ENCODE measurements at places on chromosomes 3 and 15. TPM values are rescaled to one million over a fixed set of nuclear protein-coding genes. Genes with fewer than 3 reads are reported as not detected.

DNA sequence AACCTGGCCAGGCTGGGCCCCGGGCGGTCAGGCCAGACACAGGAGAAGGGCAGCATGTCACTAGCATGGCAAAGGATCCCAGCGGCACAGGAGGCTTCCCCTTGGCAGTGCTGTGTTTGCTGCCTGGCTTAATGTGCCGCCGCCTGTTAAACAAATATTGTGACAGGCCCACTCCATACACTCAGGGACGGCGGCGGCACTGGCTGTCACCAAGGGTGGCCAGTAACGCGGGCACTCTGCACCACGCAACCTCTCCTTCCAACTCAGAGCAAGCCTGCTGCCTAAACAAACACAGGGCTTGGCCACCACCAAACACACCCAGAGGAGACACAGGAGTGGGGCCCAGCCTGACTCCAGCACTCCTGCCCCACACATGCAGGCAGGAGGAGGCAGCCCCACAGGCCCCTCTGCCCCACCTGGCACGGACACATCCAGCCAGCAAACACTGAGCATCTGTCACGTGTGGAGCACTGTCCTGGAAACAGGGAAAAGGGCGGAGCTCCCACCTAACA lies 48.0 kb downstream of the TPRA1 start:
- H3K27ac ChIP-seq, result no peak overlapping the region
- peaks cover 60% of the 10 kb centered on the region for H3K27me3 ChIP-seq
- no peak overlapping the region for H3K4me3 ChIP-seq
- no peak for DNase-seq
- H3K4me1 ChIP-seq, result no peaks in the 10 kb centered on the region
- H3K36me3 ChIP-seq, result no peaks in the 10 kb centered on the region

GRCh38 chr3:13600950-13601691 lies 52.2 kb downstream of the FBLN2 start:
- no peak for DNase-seq
- no peak overlapping the region for H3K27ac ChIP-seq
- peaks cover 56% of the 10 kb centered on the region for H3K27me3 ChIP-seq
- no peaks in the 10 kb centered on the region for H3K36me3 ChIP-seq

GRCh38 chr15:96328877-96329195 lies 1.7 kb upstream of the NR2F2 start:
- no peaks in the 10 kb centered on the region for H3K36me3 ChIP-seq
- H3K27me3 ChIP-seq, result no peaks in the 10 kb centered on the region
- peaks cover 20% of the 10 kb centered on the region for H3K4me1 ChIP-seq
- no peak for DNase-seq
- H3K4me3 ChIP-seq, result no peak overlapping the region

DNA sequence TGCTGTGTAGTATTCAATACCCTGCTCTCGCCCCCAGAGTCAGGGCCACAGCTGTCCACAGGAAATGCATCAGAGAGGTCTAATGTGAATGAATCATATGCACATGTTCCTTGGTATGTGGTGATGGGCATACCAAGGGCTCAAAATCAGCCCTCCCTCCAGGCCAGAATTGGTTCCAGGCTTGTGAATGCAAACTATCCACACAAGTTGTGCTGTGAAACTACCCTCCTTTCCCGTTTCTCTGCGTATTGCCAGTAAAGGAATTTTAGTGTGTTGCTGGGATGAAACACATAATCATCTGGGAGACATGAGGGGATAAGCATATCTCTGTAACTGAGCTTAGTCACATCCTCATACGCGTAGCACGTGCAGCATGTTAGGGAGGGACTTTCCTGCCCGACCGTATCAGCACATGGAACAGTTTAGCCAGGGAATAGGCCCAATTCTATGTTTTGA lies 9.2 kb upstream of the MME start:
- DNase-seq, result peak; percentile 11
- no peaks in the 10 kb centered on the region for H3K27me3 ChIP-seq
- H3K36me3 ChIP-seq, result no peaks in the 10 kb centered on the region
- H3K4me1 ChIP-seq, result peaks cover 6% of the 10 kb centered on the region

CEP97 gene
- total RNA-seq, result 7.1 TPM

TM4SF18 gene
- not detected for total RNA-seq

MKRN2OS gene
- 0.27 TPM for total RNA-seq

- peaks cover 17% of the 10 kb centered on the region for H3K4me1 ChIP-seq
- H3K27me3 ChIP-seq, result peaks cover 33% of the 10 kb centered on the region
- no peak overlapping the region for H3K27ac ChIP-seq
Measured at GRCh38 chr3:46844397-46844796, 18.8 kb downstream of the MYL3 start.

- DNase-seq, result no peak
- no peaks in the 10 kb centered on the region for H3K36me3 ChIP-seq
- no peaks in the 10 kb centered on the region for H3K27me3 ChIP-seq
- no peaks in the 10 kb centered on the region for H3K4me1 ChIP-seq
- H3K27ac ChIP-seq, result no peak overlapping the region
Measured at GRCh38 chr3:128858167-128858566, 21.3 kb upstream of the ACAD9 start.

GRCh38 chr15:45648521-45649200 lies 13.8 kb downstream of the SQOR start:
- peaks cover 4% of the 10 kb centered on the region for H3K27me3 ChIP-seq
- H3K4me1 ChIP-seq, result no peaks in the 10 kb centered on the region
- DNase-seq, result no peak
- H3K4me3 ChIP-seq, result no peak overlapping the region
- H3K27ac ChIP-seq, result no peak overlapping the region

DNA sequence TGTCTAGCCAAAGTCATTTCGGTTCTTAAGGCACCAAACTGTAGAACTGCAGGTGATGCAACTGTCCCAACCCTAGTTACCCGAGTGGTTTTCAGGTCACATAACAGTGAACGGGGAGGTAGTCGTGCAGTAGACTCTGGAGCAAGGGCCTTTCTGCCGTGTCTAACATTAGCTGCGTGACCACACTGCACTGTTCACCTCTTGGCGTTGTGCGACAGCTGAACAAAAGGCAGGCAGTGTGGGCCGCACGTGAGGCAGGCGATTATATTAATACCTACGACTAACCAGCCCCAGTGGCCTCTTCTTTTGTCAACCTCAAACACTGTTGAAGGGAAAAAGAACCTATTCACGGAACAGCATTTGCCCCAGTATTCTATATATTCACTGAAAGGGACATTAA lies 2.8 kb downstream of the LRRN1 start:
- H3K36me3 ChIP-seq, result no peaks in the 10 kb centered on the region
- H3K27ac ChIP-seq, result no peak overlapping the region
- no peak for DNase-seq
- H3K4me1 ChIP-seq, result no peaks in the 10 kb centered on the region
- no peaks in the 10 kb centered on the region for H3K27me3 ChIP-seq

GRCh38 chr3:10319804-10320203 lies 1.1 kb downstream of the SEC13 start:
- peak overlapping the region; percentile 93 for H3K4me3 ChIP-seq
- DNase-seq, result no peak

CKMT1A gene
- total RNA-seq, result 8.3 TPM

SGO1 gene
- 37.7 TPM for total RNA-seq

ZFAND6 gene
- total RNA-seq, result 53.9 TPM

DNA sequence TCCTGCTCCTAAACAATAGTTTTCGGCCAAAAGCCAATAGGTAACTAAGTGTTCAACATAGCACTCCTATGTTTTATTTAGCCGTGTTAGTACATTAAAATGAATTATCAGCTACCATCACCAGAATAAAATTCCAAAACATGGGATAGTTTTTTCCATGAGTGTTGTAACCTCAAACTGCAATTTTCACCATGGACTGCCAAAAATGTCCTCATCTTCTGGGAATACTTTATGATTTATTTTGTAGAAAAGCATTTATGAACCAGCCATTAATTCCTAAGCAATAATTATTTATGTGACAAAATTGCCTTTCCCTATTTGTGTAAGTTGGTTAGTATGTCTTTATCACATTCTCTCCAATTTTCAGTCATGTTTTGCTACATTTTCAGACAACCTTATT lies 438.1 kb downstream of the NAALADL2 start:
- no peak overlapping the region for H3K27ac ChIP-seq
- H3K4me3 ChIP-seq, result no peak overlapping the region
- DNase-seq, result no peak
- H3K4me1 ChIP-seq, result no peaks in the 10 kb centered on the region
- H3K36me3 ChIP-seq, result no peaks in the 10 kb centered on the region

OR5K2 gene
- not detected for total RNA-seq

DNA sequence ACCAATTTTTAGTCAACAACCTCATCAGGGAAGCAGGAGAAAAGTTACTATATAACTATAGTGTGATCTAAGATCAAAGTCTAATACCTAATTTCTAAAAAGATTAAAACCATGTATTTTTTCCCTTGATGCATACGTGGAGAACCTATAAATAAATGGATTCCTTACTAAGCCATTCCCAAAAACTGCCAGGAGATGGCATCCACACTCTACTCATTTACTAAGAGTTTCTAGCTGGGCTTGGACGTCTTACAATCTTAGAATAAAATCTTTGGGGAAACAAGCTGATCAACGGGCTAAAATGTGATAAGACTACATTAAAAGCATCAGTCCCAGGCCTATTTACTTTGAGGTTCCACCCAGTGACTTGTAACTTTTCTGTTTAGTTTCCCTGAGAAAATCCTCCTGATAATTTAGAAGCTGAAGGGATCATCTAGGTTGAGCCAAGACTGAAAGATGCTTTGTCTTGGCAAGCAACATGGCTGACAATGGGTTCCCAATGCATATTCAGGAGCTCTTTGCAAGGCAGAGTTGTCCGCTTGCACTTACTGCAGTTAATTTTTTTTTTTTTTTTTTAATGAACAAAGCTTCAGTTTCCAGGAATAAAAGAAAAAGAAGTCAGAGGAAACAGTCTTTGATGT lies 85.5 kb upstream of the FGF12 start:
- no peaks in the 10 kb centered on the region for H3K36me3 ChIP-seq
- no peaks in the 10 kb centered on the region for H3K4me1 ChIP-seq
- no peak overlapping the region for H3K4me3 ChIP-seq

DNA sequence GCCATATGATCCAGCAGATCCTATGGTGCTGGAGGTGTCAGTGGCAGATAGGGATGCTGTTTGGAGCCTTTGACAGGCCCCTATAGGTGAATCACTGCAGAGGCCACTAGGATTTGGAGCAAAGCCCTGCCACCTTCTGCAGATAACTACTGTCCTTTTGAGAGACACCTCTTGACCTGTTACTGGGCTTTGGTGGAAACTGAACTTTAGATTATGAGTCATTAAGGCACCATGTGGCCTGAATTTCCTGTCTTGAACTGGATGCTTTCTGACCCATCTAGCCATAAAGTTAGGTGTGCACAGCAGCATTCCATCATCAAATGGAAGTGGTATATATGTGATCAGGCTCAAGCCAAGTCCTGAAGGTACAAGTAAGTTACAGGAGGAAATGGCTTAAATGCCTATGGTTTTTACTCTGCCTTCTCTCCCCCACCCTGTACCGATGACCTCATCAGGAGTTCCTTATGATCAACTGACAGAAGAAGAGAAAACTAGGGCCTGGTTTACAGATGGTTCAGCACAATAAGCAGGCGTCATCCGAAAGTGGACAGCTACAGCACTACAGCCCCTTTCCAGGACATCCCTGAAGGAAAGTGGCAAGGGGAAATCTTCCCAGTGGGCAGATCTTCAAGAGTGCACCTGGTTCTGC lies 565.6 kb upstream of the AGTR1 start:
- no peak overlapping the region for H3K27ac ChIP-seq
- no peaks in the 10 kb centered on the region for H3K27me3 ChIP-seq
- no peak for DNase-seq
- no peaks in the 10 kb centered on the region for H3K4me1 ChIP-seq

GRCh38 chr15:93941697-93942096 lies 289.7 kb upstream of the MCTP2 start:
- H3K4me1 ChIP-seq, result no peaks in the 10 kb centered on the region
- H3K27me3 ChIP-seq, result no peaks in the 10 kb centered on the region
- no peak overlapping the region for H3K27ac ChIP-seq
- no peak overlapping the region for H3K4me3 ChIP-seq
- no peak for DNase-seq

DNA sequence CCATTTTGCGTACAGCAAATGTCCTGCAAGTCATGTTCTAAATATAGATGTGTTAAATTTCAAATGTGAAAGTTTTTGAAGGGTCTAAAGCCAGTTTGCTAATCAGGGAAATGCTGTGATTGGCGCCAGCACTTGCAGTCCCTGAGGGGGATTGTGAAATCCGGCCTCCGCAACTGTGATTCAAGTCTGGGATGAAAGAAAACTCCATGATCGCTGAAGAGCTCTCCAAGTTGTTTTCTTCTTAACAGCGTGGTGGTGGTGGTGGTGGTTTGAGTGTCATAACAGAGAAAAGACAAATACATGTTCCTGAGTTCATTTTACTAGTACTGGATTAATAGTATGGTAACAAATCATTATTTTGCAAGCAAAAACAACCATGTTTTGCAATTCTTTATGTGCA lies 51.8 kb downstream of the MITF start:
- H3K27ac ChIP-seq, result peak overlapping the region; percentile 78
- H3K36me3 ChIP-seq, result peaks cover 6% of the 10 kb centered on the region
- no peaks in the 10 kb centered on the region for H3K4me1 ChIP-seq
- H3K4me3 ChIP-seq, result no peak overlapping the region
- no peaks in the 10 kb centered on the region for H3K27me3 ChIP-seq

- H3K36me3 ChIP-seq, result no peaks in the 10 kb centered on the region
- no peak overlapping the region for H3K4me3 ChIP-seq
- no peaks in the 10 kb centered on the region for H3K27me3 ChIP-seq
- H3K4me1 ChIP-seq, result no peaks in the 10 kb centered on the region
- DNase-seq, result no peak
- H3K27ac ChIP-seq, result no peak overlapping the region
Measured at GRCh38 chr15:53962646-53963561, 15.3 kb upstream of the UNC13C start.

FGD5 gene
- total RNA-seq, result 0.13 TPM

PLA2G4D gene
- total RNA-seq, result not detected

SPRED1 gene
- total RNA-seq, result 15.1 TPM

ST8SIA2 gene
- not detected for total RNA-seq

- H3K36me3 ChIP-seq, result no peaks in the 10 kb centered on the region
- no peak overlapping the region for H3K4me3 ChIP-seq
- DNase-seq, result no peak
Measured at GRCh38 chr3:70615286-70615685, 302.8 kb upstream of the MDFIC2 start.

CX3CR1 gene
- not detected for total RNA-seq

DNA sequence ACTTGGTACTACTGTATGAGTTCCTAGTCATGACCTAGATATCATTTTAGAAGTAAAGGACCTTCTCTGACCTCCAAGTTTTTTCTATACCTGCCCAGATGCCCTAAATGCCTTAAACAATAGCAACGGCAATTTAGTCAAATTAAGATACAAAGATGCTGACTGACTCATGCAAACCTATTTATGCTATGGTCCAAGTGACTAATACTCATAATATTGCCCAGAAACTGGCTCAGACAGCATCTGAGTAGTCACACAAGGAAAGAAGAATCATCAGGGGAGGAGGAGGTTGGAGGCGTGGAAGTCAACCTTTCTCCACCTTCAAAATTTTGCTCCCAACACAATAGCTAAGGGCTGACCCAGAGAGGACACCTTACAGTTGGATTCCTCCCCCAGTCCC lies 6.8 kb downstream of the FYCO1 start:
- no peak for DNase-seq
- no peak overlapping the region for H3K4me3 ChIP-seq
- H3K36me3 ChIP-seq, result peaks cover 28% of the 10 kb centered on the region
- no peak overlapping the region for H3K27ac ChIP-seq

Measured in K562 (cell line).